Cortex of kidney (tissue), 1 donor: ENCODE measurements at places on chromosomes 2 and 18.

- no peak for DNase-seq
Measured at GRCh38 chr2:235545339-235546150, 51.7 kb downstream of the AGAP1 start.

GRCh38 chr2:157627594-157628476, 829 bp downstream of the ACVR1C start:
- no peak for DNase-seq

DNA sequence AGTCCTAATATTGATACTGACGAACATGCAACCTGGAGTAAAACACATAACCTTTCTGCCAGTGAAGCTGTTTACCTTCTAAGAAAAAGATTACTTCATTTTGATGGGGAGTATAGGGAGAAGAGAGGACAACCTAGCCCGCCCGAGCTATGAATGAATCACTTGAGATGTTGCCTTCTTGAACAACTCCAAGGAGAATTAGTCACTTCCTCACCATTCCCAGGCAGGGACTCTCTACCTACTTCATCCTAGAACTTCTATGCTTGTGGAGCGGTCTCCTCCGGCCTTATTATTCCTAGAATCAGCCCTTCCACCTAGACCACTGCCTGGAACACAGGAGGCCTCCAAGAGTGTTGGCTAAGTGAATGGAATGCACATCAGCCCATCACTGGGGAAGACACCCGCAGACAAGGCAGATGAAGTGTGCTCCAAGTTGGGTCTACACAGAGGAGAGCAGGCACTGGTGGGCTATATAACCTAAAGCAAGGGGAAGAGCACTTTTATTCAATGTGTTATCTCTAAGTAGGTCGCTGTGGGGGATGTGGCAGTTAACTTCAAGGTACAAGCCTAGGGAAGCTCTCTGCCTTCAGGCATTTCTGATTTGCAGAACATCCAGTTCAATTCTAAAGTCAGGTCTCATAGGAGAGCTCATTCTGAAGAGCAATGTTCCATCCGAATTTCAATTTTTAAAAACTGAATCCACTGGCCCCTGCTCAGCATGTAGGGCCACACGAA, 57.4 kb downstream of the STK39 start:
- DNase-seq, result no peak

GRCh38 chr2:14011190-14011589, 621.3 kb upstream of the LRATD1 start:
- no peak for DNase-seq

DNA sequence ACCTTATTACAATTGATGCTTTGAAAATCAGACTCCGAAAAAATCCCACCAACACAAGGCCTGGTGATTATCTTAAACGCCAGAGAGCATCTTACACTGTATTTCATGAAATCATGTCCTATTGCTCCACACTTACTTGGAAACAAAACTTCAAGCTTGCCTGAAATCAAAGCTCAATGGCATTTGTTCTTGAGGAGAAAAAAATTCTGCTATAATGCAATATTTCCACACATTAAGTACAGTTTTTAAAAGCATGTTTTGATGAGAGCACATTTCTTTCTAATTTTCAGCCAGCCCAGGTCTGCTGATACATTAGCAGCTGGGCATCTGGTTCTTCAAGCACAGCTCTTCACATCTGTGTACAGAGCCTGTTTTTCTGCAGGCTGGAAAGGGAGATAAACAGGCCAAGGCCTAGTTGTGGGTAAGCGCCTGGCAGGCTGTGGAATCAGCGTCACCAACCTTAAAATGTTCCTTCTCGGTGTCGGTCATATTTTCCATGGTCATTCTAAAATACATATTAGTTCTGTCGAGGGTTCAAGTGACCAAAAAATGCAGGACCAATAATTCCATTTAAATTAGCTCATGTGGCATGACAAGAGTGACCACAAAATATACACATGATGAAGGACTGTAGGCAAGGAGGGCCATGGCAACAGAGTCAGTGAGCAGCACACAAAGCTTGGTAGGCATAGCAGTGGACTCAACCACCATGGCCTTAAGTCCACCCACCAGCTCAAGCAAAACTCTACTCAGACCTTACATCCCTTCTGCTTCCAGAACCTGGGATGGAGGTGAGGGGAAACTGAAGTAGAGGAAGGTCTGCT, 20.9 kb downstream of the SLC8A1 start:
- no peak for DNase-seq

DNA sequence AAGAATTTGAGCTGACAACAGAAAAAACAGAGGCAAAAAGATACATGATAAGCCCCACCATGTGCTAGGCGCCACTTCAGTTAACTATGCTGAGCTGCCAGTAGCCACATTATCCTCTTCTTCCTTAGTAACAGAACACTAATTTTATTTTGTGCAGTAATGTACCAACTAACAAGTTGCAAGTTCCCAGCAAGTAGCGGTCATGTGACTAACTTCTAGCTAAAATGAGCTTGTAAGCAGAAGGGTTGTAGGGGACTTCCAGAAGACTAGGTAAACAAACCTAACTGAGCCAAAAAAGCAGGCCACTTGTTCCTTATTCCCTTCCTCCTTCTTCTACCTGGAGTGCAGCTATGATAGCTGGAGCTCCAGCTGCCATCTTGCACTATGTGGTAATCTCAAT, 75.5 kb downstream of the DTNB start:
- no peak for DNase-seq

DNA sequence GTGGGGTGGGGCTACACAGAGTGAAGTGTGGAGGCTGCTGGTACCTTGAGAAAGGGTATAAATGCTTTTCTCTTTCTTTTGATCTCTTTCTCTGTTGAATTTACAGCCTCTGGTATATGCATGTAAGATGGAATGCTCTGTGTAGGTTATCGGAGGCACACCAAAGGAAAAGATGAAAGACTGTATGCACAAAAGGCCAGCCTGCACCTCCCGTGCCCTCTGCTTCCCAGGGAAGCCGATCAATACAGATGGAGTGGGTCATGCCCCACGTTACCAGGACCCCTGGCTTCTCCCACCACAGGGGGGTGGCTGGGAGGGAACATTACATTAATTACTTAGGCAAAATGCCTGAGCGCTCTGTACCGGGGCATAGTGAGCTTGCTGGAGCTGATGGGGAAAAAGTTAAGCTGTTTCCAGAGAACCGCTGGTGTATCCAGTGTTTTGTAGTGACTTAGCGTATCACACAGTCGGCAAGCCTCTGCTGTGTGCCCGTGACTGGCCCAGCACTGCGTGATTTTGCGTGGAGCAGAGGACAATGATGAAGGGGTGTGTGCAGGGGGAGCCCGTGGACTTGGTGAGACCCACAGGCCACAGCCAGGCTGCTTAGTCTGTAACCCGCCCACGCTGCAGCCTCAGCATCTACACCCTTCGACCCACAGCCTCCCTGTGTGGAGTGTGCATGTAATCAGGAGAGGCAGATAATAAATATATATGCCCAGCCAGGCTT, 8.0 kb downstream of the ALLC start:
- no peak for DNase-seq

DNA sequence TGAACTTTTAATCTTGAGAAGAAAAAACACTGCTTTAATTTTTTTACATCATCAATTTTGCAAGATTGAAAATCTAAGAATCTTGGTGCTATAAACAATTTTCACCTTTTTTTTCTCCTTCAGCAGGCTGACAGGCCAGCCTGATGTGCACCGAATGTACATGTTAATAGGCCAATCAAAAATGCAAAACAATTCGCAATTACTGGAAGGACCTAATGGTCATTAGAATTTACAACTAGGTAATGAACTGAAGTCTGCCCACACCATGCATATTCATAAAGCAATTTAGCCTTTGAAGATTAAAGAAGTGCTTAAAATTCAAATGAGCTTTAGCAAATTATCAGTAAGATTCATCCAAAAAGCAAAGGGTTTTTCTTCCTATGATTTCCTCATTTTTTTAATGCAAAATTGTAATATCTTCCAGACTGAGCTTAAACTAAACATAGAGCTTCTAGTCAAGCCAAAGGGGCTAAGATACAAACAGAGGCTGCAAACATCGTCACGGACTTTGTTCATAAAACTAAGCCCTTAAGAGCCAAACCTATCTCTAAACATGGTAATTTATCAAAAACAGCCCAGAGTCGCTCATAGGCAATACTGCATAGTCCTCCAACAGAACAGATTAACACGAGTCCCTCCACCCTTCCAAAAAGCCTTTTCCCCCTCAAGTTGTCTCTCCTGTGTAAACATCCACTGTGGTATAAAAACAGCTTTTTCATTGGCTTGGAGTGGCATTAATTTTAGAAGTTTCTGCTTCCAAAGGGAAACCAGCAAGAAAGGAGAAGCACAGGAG, 18.4 kb downstream of the BCL11A start:
- DNase-seq, result no peak

DNA sequence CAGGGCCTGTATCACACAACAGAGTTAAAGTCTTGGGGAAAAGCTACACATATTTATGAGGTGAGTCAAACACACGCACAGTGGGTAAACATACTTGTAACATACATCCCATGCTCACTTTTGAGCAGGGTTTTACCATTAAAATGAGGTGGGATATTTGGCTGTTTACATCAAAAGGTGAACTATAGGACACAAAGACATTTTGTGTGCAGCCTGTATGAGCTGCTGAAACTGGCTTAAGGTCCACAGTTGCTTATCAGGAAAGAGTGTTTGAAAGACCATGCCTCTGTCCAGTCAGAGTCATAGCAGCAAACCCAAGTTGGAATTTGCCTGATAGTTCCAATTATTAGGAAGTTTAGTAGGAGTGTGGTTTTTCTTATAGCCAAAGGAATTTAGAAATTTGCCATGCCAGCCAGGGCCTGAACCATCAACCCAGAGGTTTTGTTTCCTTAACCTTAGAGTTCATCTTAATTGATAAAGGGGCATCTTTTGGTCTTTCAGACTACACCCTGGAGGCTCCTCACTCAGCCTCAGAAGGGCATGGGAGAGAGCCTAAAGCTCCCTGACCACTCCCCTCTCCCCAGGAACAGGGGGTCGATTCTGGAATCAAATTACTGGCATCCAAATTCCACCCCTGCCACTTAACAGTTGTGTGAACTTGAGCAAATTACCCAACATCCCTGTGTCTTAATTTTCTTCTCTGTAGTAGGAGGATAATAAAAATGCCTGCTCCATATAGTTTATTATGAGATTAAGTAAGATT, 29.9 kb upstream of the L3MBTL4 start:
- no peak for DNase-seq

DNA sequence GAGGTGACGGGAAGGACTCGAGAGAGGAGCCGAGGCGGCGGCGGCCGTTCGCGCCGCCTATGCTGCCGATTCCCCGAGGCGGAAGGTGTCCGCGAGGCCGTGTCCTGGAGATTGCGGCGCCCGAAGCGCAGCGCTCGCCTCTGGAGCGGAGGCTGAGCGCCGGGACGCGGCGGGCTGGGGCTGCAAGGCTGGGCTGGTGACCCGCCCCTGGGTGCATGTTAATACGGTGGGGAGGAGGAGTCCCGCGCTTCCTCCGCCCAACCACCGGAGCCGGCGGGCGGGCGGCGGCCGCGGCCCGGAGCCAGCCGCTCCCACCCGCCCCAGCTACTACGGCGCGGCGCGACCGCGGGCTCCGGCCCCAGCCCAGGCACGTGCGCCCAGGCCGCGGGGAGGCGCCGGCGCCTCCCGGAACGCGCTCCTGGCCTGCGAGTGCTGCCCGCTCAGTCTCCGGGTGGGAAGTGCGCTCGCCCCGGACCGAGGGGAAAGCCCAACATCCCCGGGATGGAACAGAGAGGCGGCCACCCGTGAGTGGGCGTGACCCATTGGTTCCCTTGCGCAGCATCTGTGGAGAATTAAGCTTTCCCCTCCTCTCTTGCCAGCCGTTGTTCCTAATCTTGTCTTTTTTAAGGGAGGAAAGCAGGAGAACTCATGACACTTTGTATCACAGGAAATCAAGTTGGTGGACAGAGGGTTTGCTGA, at the start of gene DLGAP1:
TSS of gene DLGAP1 (minus strand) at position 195 of the 699 bp plus-strand sequence.
- DNase-seq, result no peak

DNA sequence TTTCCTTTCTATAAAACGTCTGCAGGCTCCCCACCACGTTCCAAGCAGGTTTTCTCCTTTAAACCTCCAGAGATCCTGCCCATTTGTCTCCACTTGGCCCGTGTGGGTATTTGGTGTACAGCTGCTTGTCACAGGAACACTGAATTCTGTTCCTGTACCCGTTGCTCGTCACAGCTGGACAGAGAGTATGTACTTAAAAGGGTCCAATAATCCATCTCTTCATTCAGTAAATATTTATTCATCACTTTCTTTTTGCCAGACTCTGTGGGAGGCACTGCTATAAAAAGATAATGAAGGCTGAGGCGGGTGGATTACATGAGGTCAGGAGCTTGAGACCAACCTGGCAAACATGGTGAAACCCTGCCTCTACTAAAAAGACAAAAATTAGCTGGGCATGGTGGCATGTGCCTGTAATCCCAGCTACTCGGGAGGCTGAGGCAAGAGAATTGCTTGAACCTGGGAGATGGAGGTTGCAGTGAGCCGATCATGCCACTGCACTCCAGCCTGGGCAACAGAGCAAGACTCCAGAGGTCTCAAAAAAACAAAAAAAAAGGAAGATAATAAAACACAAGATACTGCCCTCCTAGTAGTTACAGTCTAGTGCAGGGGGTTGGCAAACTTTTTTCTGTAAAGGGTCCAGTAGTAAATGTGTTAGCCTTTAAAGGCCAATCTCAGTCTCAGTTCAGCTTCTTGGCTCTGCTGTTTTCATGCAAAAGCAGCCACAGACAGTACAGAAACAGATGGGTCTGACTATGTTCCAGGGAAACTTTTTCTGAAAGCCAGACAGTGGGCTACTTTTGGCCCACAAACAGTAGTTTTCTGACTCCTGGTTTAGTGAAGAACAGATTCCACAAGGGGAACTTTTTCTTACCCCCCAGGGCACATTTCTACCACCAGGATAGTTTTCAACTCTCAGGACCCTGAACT, 309.9 kb upstream of the RAB12 start:
- DNase-seq, result no peak

GRCh38 chr18:2540575-2540974, 30.7 kb downstream of the METTL4 start:
- no peak for DNase-seq

GRCh38 chr2:26642429-26642828, 1.3 kb upstream of the CIB4 start:
- no peak for DNase-seq

DNA sequence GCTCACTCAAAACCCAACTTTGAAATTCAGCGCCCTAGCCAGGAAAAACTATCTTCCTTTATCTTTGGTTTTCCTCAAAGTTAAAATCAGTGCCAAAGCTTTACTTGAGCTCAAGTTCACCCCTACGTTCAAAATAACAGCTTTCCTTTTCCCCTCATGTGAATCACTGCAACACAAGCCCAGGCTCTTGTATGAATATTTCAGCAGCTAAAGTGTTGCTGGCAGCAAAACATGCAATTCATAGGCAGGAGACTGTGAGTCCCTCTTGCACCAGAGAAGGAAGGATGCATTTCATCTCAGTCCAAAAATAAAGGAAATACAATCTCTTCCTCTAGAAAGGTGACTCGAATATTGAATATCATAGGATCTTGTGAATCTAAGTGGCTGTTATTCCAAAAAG, 461.3 kb upstream of the SOX11 start:
- DNase-seq, result no peak
